ENCODE measurements at places on chromosomes 13 and 19. TPM values are rescaled to one million over a fixed set of nuclear protein-coding genes. Genes with fewer than 3 reads are reported as not detected.
A peak's percentile ranks its signal among the peaks of the same experiment; 100 is the strongest.

DNA sequence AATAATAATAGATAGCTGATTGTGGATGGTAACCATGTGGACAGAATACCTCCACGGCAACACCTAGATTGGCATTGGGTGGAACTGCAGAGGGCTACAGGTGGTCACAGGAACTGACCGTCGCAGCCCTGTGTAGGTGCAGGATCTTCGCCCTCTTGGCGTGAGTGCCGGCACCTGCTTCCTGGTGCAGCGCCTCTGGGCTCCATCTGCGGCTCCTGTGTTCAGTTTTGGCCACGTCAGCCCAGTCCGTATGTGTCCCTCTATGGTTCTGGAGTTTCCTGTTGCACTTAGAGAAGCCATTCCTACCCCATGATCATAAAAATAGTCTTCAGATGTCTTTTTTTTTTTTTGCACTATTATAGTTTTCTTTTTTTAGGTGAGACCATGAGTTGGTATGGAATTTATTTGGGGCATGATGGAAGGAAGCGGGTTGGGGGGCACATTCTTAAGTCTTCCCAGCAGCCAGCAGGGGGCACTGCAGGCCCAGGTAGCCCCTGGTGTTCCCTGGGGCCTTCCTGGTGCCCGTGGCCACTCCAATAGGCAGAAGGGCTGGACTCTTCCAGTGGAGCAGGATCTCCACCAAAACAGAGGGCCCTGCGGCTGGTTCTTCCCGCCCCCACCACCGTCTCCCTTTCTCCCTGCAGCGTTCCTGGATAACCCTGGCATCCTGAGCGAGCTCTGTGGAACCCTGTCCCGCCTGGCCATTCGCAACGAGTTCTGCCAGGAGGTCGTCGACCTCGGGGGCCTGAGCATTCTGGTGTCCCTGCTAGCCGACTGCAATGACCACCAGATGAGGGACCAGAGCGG lies 10.1 kb upstream of the SLC25A42 start:
- DNase-seq, result no peak

The PSG3 gene
- total RNA-seq, result not detected

DNA sequence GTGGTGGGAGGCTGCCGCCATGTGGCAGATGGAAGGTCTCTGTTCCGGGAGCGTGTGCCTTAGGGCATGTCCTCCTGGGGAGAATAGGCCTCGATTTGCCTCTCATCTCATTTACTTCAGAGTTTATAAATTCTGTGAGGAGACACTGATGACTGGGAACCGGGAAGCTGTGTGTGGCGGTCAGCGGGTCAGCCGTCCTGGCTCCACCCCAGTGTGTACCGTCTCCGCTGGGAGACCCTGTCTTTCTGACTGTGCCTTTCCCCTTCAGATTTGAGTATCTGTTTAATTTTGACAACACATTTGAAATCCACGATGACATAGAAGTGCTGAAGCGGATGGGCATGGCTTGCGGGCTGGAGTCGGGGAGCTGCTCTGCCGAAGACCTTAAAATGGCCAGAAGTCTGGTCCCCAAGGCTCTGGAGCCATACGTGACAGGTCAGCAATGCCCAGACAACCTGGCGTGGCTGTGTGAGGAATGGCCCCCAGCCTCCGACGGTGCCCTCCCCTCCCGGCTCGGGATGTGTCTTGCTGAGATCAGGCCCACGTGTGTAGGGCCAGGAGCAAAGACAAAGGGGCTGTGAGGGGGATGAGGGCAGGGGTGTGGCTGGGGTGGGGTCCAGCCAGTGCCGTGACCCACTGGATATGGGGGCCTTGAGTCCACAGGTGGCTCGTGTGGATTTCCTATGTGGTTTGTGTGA lies 21.6 kb downstream of the ATP4B start:
- peak; percentile 74 for DNase-seq

GRCh38 chr13:26663791-26664190 lies 96.8 kb downstream of the GPR12 start:
- DNase-seq, result no peak

- DNase-seq, result no peak
These were observed 330.6 kb downstream of the SPRY2 start for GRCh38 chr13:80010286-80010831.

- DNase-seq, result no peak
These were observed 507.4 kb upstream of the KLF12 start for GRCh38 chr13:74641586-74641985.

GRCh38 chr19:1264801-1265614 lies 4.1 kb upstream of the CIRBP start:
- DNase-seq, result no peak

The CBY2 gene
- not detected for total RNA-seq

DNA sequence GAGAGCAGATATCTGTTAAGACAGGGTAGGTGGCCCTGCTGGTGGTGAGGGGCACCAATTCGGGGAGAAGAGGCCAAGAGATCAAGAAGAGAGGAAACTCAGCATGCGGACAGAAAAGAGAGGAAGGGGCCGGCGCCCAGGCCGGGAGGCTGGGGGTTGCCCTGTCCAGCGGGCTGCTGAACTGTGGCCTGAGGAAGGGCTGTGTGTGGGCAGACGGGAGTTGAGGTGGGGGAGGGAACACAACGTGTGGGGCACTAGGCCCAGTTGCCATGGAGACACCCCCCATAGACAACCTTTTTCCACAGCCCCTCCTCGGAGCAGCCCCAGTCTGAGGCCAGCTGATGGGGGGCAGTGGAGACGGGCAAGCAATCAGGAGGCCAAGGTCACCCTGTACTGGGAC lies 2.5 kb upstream of the CACNG8 start:
- DNase-seq, result no peak

DNA sequence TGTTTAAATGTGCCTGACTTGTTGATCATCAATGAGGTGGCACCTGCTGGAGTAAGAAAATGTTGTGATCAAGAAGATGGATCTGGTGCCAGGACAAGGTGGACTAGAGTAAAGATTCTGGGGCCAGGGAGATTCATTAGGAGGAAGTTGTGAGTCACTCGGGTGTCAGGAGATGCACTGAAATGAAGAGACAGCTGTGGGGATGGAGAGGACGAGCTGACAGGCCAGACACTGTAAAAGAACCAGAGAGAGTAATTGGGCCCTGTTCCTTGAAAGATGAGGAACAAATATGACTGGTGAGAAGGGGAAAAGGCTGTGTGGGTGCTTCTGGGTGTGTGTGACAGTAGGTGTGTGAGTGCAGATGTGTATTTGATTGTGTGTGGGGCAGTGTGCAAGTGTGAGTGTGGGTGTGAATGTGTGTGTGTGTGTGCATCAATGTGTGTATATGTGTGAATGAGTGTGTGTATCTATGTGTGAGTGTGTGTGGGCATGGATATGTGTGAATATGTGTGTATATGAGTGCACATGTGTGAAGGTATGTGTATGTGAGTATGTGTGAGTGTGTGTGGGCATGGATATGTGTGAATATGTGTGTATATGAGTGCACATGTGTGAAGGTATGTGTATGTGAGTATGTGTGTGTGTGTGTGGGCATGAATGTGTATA lies 260.5 kb downstream of the RFC3 start:
- DNase-seq, result no peak

DNA sequence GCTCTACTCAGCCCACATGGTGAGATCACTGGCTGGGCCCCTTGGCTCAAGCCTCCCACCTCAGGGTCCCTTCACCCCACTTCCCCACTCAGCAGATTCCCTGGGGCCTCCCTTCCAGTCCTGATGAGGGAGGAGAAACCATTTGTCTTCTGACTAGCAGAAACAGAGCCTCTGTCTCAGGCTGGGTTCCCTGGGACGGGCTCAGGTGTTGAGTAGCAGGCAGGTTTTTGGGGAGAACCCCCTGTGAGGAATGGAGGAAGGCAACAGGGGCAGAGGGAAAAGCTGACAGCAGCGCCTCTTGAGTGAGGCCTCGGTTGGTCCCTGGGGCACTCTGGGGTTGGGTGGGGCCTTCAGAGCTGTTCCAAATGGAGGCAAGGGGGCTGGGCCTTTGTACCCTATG lies 452.2 kb downstream of the TSHZ3 start:
- DNase-seq, result no peak

The TFDP1 gene
- total RNA-seq, result 38.8 TPM

DNA sequence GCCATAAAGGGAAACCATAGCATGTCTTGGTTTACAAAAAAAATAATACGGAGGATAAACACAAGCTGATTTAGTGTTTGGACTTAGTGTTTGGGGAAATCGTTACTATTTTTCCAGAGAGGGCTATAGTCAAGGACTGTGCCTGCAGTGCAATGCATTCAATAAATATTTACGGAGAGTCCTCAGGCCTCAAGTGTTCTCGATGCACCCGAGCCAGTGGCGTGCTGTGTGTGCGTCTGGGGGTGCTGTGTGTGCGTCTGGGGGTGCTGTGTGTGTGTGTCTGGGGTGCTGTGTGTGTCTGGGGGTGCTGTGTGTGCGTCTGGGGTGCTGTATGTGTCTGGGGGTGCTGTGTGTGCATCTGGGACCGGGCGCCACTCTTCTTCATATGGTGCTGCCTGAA lies 71.7 kb upstream of the GTF3A start:
- DNase-seq, result no peak

DNA sequence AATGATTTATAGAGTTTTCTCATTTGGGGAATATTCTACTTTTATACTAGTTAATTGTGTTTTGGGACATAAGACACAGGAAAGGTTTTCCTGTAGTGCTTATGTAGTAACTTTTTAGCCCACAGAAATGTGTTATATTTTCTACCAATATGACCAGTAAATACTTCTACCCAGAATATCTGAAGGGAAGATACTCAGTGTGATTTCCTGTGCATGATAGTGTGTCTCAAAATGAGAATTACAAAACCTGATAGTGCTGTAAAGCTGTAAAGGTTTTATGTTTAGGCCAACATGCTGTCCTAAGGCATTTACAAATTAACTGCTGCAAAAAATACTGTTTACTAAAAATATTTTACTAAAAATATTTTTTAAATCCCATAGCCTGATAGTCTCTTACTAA lies 126.8 kb downstream of the RXFP2 start:
- no peak for DNase-seq

- peak; percentile 12 for DNase-seq
These were observed 157.5 kb upstream of the ZNF536 start for GRCh38 chr19:30214651-30215051.

DNA sequence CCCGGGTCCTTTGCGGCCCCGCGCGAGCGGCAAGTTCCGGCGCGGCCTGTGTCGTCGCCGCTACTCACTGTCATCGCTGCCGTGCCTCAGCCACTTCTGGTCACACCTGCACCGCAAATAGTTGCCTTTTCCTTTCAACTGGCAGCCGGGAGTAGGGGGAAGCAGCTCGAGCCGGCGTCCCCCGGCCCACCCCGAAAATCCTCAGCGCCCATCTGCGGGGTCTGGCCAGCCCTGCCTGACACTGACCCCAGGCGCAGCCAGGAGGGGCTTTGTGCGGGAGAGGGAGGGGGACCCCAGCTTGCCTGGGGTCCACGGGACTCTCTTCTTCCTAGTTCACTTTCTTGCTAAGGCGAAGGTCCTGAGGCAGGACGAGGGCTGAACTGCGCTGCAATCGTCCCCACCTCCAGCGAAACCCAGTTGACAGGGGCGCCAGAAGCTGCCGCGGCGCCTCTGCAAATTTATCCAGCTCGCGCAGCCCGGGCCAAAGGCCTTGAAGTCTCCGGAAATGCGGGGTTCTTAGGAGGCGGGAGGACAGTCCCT lies 1.7 kb downstream of the PDX1 start:
- DNase-seq, result no peak

The ZMYM5 gene
- total RNA-seq, result 8.3 TPM

DNA sequence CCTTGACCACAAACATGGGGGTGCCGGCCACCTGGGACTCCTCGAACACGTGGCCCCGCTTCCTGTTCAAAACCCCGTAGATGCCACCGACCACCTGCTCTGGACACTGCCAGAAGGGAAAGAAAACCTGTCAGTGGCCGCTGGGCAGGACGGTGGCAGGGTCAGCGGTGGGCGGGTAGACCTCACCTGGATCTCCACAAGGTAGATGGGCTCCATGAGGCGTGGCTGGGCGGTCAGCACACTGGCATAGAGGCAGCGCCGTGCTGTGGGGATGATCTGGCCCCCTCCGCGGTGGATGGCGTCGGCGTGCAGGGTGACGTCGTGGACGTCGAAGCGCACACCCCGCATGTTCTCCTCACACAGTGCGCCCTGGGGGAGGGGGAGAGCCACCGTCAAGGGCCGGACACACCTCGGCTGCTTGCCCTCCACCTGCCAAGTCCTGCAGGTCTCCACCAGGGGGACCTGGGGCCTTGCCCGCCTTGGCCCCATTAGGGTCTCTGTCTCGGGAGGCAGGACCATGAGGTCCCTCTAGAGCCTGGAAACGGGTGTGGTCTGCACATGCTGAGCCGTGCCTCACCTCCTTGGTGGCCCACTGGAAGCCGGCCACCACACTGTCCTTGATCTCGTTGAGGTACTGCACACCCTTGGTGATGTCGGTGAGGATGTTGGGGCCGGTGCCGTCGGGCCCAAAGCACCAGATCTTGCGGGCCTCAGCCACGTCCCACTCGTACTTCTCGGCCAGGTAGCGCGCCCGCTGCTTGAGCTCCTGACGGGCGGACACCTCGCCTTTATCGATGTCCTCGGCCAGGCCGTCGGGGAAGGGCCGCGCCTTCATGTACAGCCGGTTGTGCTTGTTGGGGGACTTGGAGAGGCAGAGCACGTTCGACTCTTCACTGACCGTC lies 6.6 kb upstream of the DAPK3 start:
- no peak for DNase-seq

DNA sequence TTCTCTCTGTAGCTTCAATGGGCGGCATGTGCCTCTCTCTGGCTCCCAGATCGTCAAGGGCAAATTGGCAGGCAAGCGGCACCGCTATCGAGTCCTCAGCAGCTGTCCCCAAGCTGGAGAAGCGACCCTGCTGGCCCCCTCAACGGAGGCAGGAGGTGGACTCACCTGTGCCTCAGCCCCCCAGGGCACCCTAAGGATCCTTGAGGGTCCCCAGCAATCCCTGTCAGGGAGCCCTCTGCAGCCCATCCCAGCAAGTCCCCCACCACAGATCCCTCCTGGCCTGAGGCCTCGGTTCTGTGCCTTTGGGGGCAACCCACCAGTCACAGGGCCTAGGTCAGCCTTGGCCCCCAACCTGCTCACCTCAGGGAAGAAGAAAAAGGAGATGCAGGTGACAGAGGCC lies 1.7 kb downstream of the POLR1G start:
- DNase-seq, result no peak

The FRY gene
- total RNA-seq, result 202 TPM

The IZUMO4 gene
- 4.3 TPM for total RNA-seq

The S1PR5 gene
- total RNA-seq, result 0.75 TPM
